ENCODE measurements at places on chromosomes 16 and 17.

DNA sequence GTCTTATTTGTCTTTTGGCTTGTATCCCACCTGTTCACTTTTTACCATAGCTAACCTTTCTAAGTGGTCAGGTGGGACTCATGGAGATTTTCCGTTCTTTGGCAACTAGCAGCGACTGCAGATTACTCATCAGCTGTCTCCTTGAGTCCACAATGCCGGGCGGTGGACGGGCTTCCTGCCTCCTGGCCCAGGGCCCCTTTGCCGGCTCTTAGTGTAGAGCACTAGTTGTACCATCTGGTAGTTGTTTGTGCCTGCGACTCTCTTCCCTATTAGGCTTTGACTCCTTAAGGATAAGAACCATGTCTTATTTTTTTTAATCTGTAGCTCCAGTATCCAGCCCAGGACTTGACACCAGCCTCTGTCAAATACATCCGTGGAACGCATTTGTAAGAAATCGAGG, 399.9 kb downstream of the WWOX start:
- no peak for DNase-seq

- DNase-seq: no peak
Observed at GRCh38 chr17:8237175-8237574, 10.7 kb downstream of the CTC1 start.

- no peak for DNase-seq
Observed at GRCh38 chr17:29948448-29949215, 7.2 kb downstream of the EFCAB5 start.

GRCh38 chr16:58515125-58515870, at the start of gene SETD6:
SETD6 (plus strand) TSS chr16:58515517; CDS start chr16:58515538, 21 bp downstream.
- peak; percentile 82 for DNase-seq

DNA sequence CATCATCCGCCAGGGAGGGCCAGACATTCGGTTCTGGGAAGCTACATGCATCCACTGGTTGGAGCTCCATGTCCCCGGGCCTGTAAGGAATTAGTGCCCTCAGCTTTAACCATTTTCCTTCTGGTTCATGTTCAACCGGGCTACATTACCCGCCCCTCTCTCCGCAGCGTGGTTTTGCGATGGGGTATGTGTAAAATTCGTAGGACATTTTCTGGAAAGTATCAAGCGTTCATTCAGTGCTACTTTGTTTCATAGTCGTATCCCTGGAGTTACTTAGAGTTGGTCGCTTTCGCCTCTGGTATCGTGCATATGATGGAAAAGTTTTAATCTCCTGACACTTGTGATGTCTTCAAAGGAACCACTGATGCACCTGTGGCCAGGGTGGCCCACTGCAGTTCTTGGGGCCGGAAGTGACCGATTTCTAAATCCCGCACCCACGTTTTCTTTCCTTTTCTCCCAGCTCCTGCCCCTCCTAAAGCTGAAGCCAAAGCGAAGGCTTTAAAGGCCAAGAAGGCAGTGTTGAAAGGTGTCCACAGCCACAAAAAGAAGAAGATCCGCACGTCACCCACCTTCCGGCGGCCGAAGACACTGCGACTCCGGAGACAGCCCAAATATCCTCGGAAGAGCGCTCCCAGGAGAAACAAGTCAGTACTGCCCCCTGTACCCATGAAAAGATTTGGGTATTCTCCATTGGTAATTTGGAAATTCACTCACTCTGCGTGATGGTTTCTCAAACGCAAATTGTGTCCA, 637 bp downstream of the RPL23A start:
- DNase-seq: no peak

GRCh38 chr17:48613862-48614694, 1.0 kb downstream of the HOXB8 start:
- DNase-seq: no peak

DNA sequence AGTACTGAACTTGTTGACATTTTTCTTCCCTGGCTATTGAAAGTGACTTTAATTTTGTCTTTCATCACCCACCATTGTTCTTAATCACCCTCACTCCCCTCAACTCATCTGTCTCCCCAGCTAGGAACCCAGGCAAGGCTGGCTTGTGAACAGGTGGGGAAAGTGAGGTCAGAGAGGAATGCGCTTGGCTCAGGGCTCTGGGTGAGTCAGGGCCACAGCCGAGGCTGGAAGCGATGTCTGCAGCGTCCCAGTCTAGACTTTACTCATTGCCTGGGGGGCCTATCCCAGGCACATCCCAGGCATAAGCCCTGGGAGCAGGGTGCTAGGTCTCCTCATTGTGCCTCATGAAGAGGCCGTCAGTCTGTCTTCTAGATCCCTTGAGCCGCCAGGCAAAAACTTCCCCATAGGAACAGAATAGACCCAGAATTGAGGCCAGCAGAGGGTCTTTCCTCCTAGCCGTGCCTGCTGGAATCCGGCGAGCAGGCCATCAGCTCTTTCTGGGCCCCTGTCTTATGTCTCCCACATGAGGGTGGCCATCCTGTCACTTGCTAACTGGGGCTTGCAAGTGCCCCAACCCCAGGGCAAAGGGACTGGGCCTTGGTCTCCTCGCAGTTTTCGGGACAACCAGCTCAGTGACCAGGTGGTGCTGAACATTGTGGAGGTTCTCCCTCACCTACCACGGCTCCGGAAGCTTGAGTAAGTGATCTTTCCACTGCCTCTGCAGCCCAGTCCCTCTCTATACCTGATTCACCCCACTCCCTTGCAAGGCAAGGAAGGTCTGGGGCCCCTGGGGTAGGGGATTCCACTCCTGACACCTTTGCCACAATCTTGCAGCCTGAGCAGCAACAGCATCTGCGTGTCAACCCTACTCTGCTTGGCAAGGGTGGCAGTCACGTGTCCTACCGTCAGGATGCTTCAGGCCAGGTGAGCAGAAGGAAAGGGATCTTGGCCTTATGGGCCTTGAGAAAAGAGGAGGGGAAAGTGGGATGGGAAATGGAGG, 40.1 kb downstream of the NLRC5 start:
- DNase-seq: peak; percentile 28

DNA sequence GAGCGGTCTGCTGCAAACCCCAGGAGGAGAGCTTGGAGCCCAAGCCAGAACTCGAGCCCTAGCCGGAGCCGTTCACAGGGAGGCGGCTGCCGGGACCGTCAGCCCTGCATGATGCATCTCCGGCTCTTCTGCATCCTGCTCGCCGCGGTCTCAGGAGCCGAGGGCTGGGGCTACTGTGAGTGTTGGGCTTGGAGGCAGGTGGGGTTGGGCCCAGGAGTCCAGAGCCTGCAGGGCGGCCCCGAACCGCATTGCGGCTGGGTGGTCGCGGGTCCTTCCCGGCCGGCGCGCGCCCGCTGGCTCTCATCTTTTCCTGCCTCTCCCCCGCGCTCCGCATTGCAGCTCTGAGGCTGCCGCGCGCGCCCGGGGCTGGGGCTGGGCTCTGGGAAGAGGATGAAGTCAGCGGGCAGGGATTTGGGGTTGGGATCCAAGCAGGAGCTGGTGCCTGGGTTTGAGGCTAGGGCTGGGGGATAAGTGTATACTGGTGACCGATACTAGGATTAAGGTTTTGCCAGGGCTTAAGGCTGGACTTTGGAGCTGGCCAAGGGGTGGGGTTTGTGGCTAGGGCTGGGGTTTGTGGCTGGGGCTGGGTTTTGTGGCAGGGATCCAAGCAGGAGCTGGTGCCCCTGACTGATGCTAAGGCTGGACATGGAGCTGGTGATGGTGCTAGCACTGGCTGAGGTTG, 532 bp downstream of the CNTNAP1 start:
- DNase-seq: peak; percentile 69

GRCh38 chr16:86509759-86510464, 415 bp upstream of the FOXF1 start:
- DNase-seq: peak; percentile 21

DNA sequence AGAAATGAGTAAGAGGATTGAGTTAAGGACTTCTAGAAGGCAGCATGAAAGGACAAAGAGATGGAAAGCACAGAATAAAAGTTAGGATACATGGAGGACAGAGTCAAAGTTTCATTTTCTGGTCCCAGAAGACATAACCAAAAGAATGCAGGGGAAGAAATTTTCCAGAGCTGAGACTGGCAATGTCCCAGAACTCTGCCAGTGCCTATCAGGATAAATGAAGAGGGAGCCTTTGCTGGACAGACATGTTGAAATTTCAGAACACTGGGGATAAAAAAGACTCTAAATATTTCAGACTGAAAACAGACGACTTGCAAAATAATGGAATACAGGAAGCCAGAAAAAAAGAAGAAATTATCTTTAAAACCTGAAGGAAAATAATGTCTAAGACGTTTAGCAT, 55.7 kb downstream of the NT5M start:
- DNase-seq: no peak

- peak; percentile 33 for DNase-seq
Observed at GRCh38 chr17:76997981-76998531, 129.9 kb downstream of the MGAT5B start.

GRCh38 chr17:7650509-7651096, at the start of gene ATP1B2:
ATP1B2 (plus strand) TSS chr17:7650926; CDS start chr17:7651519, 593 bp downstream.
- DNase-seq: peak; percentile 32

DNA sequence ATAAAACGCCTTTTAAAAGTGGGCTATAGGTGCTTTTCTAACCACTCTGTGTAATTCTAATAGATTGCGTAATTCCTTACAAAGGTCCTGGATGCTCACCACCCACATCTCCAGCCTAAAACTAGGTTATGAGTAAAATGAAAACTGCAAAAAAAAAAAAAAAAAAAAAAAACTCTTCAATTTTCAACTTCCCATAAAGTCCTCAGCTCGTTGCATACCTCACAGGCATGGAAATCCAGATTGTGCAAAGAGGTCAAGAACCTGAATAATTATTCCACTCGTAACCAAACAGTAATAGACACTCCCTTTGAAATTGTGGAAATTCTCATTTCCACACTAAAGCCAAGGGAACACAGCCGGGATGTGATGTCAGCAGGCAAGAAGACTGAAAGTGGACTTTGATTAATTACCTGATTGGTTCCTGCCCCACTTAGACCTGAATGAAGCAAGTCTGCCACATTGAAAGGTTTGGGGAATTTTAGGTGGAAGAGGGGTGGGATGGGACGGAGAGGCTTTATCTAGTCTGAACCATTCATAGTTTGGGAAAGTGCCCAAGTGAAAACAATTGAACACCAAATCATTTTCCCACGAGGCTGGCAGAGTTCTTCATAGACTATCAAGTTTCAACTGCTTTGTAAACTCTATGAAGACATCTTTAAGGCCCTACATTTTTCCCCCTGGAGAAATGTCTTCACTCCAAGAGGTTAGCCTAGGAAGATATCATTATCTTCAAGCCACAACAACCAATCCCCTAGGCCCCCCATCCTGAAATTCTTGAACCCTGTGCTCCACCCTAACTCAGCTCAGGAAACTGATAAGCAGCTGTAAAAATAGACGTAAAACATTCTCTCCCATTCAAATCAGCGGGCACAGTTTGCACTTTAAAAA, 49.1 kb upstream of the TANC2 start:
- DNase-seq: no peak

DNA sequence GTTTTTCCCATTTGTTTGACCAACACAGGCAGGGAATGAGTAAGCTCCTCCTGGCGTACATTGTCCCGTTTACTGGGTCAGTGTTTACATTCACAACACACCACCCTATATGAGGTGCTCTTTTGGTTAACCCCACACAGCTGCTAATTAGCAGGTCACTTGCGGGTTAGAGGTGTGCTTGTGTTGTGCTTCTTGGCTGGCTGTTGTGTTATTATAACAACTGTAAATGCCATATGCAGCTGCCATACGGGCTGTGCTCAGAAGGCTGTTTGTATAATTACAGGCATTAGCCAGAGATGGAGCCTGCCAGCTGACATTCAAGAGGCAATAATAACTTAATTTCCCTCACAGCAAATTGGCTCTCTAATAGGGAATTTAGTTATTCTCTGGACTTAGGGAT, 205.1 kb upstream of the ELAC2 start:
- no peak for DNase-seq

DNA sequence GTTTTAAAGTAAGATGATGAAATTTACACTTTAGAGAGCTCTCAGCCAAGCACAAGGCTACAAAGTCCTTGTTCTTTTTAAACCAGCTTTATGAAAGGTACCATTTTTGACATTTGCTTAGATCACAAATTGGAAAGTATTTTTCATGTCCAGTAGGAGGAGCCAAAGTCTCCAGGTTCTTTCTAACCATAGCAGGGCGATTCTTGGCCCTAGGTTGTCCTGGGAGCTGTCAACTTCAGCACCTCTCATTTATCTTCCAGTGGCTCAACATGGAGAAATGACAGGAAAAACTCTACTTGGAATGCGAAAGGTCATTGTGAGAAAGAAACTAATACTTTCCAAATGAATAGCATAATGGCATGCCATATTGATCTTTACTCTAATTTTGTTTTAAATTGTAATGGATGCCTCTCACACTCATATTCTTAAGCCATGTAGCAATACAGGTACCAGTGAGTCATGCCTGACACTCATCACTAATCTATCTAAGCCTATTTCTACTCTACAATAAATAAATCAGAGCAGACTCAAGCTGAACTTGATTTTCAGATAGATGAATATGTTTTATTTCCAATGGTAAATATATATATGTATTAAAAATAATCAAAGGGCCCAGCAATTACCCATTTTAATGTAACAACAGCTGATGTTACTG, 919.1 kb upstream of the EEF2KMT start:
- DNase-seq: no peak

- DNase-seq: no peak
Observed at GRCh38 chr16:4656221-4656620, 31.6 kb downstream of the MGRN1 start.

- peak; percentile 47 for DNase-seq
Observed at GRCh38 chr16:5058476-5058875, 7.3 kb downstream of the C16orf89 start.

DNA sequence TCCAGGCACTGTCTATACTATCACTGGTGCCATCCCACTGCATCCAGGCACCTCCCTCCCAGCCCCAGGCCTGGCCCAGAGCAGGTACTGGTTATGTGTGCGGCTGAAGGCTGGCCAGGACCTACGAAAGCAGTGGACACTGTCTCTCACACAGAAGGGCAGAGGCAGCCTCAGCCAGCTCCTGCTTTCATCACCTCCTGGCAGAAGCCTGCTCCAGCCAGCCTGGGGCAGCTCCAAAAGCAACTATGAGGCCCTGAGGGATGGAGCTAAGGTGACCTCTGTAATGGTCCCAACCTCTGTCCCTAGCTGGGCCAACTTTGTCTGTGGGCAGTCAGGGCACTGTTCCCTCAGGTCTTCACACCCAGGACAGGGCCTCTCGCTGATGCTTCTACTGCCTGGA, 18.8 kb downstream of the HSD11B2 start:
- DNase-seq: no peak

- peak; percentile 97 for DNase-seq
Observed at GRCh38 chr16:14285513-14286367, 214.6 kb downstream of the MRTFB start.

DNA sequence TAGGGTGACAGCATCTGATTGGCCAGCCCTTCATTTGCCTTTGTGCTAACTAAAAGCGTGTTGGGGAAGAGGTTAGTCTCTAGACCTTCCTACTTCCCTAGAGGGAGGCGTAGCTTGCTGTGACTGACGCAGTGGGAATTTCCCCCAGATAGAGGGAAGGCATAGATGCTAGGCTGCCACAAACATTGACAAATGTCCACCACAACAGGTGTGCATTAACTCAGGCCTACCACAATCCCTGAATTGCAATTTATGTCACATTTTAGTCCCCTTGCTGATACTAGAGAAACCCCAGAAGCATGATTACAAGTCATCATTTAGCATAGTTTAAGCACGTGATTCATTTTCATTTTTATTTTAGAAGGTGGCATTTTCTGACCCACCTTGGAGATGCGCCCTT, 76.3 kb upstream of the WSB1 start:
- no peak for DNase-seq

- peak; percentile 29 for DNase-seq
Observed at GRCh38 chr16:75495076-75495674, at the start of gene CHST6. CHST6 (minus strand) TSS chr16:75495441; CDS start chr16:75479828, 15,613 bp downstream.

All from fibroblast of skin of back (primary cell).